ENCODE measurements at places on chromosomes 3 and 15.

DNA sequence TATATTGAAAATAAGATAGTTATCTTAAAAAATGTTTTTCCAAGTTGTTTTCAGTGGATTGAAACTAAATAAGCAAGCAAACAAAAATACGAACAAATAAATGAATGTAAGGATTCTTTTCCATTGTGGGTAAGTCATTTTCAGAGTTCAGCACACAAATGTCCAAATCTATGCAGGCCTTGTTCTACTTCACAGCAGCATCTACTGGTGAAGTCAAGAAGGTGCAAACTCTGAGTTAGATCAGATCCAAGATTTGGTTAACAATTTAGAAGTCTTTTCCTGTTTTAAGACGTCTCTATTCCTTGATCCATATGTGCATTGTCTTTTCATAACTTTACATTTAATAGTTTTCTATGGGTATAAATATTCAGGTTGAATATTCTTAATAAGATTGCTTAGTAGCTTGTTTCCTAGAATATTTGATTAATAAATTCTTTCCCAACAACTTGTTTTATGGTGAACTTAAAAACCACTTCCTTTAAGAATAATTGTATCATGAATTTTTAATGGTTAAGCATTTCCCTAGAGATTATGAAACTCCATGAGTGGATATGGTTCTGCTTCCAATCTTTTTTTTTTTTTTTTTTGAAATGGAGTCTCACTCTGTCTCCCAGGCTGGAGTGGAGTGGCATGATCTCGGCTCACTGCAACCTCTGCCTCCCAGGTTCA lies 10.5 kb downstream of the PTX3 start:
- no peak for DNase-seq

DNA sequence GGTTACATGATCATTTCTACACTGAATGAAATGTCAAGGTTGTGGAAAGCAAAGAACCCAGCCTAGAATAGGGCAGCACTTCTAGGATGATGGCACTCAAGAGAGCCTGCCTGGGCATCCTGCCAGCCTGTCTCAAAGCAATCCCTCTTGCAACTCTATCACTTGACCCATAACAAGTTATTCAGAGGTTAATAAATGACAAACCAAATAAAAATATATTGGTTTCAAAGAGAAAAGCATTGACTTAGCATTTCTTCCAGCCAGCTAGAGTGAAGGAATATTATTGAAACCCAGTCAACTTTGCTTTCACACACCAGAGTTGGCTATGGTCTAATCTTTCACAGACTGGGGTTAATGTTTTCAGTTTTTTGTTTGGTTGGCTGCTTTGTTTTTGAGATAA lies 214.6 kb upstream of the UBE2E2 start:
- no peak for DNase-seq

DNA sequence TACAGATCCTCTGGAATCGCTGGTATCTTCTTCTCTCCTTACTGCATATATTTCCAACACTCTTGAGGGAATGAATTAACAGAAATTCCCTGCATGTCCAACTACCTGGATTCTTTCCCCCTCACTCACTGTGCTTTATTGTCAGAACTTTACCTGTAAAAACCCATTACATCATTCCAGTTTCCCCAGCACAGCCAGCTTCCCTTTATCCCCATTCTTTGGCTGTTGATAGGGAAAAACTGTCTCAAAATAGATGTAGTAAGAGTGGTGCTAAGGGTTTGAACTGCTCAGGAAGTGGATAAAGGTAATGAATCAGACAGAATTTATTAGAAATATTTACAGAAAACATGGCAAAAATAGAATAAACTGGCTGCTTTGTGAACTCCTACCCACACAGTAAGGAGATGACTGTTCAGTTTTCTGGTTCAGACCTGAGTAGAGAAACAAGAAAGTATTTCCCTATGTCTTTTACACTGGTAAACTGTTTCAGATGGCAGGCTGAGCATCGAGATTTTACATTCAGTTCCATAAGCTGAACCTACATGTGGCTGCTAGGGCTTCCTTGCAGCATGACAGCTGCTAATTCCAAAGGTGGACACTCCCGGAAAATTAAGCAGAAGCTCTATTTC lies 188.4 kb downstream of the CPNE4 start:
- no peak for DNase-seq

- no peak for DNase-seq
Observed at GRCh38 chr3:151638555-151639417, 94.9 kb upstream of the AADACL2 start.

DNA sequence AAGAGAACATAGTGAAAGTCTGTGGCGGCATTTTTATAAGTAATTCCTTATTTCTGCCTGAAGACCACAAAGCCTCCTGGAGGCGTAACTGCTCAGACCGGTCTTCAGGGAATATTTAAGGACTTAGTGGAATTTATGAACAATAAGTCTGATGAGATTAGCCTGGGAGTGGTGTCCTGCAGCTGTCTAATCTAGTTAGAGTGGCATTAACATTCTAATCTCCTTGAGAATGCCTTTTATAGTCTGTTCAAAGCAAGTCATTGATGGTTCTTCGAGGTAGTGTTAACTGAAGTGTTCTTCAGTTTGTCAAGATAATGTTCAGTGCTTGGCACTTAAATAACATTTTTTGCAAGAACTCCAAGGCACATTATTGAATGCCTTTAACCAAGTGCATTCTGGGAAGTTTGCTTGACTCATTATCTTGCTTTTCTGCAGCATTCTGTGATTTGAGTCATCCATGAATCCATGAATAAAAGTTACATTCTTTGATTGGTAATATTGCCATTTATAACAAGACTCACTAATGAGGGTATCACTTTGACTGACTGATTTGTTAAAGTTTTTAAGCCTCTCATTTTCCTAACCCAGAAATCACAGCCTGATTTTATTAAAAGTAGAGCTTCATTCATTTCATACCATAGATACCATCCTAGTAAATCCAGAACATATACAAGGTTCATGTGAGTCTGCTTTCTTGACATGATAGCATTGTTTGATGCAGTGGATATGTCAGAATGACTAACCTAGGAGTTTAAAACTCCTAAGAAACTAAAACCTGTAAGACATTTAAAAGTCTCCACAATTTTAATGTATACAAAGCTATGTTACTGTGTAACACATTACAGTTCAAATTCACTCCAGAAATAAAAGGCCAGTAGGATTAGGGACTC lies 12.5 kb downstream of the RBM5 start:
- no peak for DNase-seq

- no peak for DNase-seq
Observed at GRCh38 chr15:25544076-25544475, 105.3 kb upstream of the UBE3A start.

DNA sequence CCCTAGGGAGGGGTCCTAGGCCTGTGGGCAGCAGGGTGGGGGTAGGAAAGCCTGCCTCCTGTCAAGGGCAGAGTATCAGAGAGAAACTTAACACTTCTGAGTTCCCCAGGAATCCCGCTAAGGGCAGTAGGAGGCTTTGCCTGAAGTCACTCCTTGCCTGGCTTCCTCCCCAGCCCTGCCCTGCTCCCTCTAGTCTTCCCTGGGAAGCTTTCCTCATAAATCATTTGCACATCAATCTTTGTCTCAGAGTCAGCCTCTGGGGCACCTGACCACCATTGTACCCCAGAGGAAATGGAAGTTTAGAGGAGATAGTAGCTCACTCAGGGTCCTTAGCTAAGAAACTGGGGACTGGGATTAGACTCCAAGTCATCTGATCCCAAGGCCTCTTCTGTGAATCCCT lies 129.4 kb upstream of the TLE3 start:
- DNase-seq, result no peak

GRCh38 chr3:114019486-114019885 lies 36.8 kb downstream of the CCDC191 start:
- no peak for DNase-seq

Measured in stimulated activated CD4-positive, alpha-beta T cell treated with anti-CD3 and anti-CD28 coated beads, Interleukin-1b, Interleukin-23, amount 100 ng/mL, for 1 hour (primary cell).